Endodermal cell (in vitro differentiated cells): ENCODE measurements at places on chromosomes 2 and 18. TPM values are rescaled to one million over a fixed set of nuclear protein-coding genes. Genes with fewer than 3 reads are reported as not detected.

Gene CYBRD1
- 3.3 and 3.6 TPM in 2 replicates for total RNA-seq

Gene HOXD4
- total RNA-seq = not detected in 2 replicates

Gene CHRND
- 0.11 TPM in 1 of 2 replicates, not detected in the other for total RNA-seq

Gene ATP6V1B1
- total RNA-seq = 0.33 TPM in 1 of 3 replicates, not detected in the others

Gene PLCL1
- 0.04 and 0.07 TPM in 2 replicates for total RNA-seq

Gene ARHGAP28
- 122 and 133 TPM in 2 replicates for total RNA-seq

Gene DNAJC5G
- total RNA-seq = not detected in 2 replicates
